ENCODE measurements at places on chromosomes 6 and 20.

- no peak for DNase-seq
Observed at GRCh38 chr6:157401734-157402338, 20.8 kb downstream of the ZDHHC14 start.

DNA sequence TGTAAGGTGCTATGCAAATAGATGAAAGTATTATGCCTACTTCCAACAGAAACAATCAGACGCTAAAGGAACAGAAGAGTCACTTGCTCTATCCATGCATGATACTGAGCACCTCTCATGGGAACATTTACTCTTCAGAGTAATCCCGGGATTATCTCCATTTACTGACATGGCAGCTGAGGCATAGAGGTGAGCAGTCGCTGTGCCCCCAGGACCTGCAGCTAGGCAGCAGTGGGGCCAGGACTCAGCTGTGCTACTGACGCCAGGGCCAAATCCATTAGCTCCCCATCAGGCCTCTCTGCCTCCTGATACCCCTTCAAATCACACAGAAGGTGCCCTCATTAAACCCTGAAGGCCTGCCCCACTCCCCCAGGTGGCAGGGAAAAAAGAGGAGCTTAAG lies 51.9 kb downstream of the TRAM2 start:
- DNase-seq = peak; percentile 38

DNA sequence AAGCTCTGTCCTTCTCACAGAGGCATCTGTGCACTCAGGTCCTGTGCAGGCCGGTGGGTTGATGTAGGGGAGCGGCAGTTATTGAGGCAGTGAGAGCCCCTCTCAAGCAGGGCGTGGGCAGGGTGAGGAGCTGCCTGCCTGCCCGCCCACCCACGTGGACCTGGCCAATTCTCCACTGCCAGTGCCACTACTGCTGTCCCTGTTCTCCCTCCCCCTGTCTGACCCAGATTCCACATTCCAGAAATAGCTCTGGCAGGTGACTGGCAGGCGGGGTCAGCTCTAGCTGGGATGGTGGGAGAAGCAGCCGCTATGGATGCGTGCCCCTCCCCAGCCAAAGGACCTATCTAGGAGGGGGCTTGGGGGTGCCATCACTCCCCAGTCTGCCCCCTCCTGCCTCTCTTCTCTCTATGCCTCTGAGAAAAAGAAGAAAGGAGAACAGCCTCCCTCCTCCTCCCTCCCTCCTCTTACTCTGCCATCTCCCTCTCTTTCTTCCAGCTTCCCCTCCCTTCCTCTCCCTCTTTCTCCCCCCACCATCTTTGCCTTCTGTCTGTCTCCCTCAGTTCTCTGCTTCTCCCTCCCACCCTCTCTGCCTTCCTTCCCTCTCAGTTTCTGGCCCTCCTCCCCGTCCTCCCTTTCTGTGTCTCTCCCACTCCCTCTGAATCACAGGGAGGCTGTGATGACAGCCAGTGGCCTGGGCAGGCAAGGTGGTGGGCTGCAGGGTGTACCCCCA lies 86.5 kb upstream of the MYL9 start:
- DNase-seq = no peak

GRCh38 chr20:49166534-49167449 lies 21.3 kb downstream of the STAU1 start:
- DNase-seq = no peak

- DNase-seq = no peak
Observed at GRCh38 chr20:440636-441035, 21.7 kb downstream of the TBC1D20 start.

GRCh38 chr6:105608711-105609374 lies 206.0 kb upstream of the PREP start:
- no peak for DNase-seq

DNA sequence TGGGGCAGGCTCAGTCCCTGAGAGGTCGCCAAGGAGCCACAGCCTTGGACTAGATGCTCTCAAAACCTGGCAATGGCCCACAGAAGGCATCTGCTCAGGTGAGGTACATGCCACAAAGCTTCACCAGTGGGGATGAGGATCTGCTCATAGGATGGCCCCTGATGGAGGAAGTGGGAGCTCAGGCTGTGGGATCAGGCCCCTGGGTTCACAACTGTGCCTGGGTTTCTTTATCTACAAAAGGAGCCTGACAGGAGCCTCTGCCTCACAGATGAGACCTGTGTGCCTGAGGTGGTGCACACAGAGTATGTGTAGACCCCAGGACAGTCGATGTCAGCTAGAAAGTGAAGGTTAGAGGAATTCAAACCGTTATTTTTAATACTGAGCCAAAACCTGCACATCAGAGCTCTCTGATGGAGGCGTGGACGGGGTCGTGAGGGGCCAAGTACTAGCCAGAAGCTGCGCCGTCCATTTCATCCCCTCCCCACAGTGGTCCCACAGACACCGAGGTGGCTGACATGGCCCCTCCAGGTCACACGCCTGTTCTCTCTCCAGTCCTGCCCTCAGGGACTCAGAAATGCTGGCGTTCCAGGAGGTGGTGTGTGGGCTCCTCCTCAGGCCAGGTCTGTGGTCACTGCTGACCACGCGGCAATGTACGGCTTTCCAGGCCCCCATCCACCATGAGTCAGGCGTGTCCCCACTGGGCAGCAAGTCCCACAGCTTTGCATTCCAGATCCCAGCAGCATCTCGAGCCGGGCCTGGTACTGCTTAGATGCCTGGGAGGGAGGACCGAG lies 33.3 kb downstream of the NTSR1 start:
- DNase-seq = no peak

DNA sequence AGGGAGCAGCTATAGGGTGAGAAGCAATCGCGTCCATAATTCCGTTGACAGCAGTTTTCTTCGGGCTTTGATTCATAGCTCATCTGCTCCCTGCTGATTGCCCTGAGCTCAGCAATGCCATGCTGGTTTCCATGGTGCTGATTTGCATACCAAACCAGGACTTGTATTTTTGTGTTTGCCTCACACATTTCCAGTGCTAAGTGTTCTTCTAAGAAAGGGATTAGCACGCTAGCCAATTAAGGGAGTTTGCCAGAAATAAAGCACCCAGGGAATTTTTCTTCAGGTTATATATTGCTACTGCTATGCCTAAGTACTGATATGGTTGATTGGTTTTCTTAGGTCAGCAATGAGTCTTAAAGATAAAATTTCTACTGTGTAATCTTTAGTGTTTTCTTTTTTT lies 177.6 kb downstream of the PLCB1 start:
- no peak for DNase-seq

DNA sequence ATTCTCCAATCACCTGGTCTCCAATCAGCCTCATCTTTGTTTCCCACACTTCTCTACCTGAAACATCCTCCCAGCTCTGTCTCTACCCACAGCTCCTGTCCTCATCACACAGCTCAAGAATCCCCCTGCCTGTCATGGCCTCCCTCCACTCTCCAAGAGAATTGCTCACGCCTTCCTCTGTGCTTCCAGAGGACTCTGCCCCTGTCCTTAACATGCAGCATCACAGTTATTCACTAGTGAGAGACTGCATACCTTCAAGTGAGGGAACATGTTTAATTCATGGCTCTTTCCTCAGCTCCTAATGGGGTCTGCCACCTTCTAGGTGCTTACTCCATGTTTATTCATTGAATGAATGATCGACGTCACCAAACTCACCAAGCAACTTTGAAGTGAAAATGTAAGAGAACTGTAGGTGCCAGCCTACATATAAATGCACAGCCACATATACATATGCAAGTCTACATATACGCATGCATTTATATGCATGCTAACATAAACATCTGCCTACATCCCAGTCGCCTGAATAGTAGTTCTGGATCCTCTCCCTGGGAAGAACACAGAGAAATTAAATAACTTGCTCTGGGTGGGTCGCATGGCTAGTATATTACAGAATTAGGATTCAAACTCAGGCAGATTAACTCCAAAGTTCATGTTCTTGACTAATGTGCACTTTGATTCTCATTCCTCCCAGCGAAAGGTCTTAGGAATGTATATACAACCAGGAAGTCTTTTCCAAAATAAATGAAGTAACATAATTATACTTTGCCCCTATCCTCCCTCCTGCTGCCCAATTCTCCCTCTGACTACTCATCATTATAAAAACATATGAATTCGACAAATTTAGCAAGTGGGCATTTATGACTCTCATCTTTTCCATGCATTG lies 295.6 kb downstream of the MAFB start:
- DNase-seq = no peak

GRCh38 chr20:57215826-57216471 lies 50.5 kb downstream of the BMP7 start:
- DNase-seq = no peak

- no peak for DNase-seq
Observed at GRCh38 chr6:24536466-24536865, 41.7 kb downstream of the ALDH5A1 start.

DNA sequence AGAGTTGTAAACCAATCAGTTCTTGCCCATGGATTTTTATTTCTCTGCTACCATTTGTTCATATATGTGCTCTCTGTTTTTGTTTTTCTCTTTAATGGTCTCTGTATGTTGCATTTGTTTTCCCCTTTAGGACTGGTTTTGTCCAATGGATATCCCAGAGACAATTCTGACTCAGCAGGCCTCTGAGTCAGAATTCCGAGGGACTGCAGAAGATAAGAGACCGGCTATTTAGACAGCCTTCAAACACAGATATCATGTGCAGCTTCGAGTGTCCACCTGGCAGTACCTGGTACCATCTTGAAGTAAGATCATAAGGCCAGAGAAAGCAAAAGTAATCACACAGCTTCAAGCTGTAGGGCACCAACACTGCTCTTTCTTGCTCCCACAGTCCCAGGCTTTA lies 125.5 kb downstream of the ELOVL4 start:
- DNase-seq = no peak

DNA sequence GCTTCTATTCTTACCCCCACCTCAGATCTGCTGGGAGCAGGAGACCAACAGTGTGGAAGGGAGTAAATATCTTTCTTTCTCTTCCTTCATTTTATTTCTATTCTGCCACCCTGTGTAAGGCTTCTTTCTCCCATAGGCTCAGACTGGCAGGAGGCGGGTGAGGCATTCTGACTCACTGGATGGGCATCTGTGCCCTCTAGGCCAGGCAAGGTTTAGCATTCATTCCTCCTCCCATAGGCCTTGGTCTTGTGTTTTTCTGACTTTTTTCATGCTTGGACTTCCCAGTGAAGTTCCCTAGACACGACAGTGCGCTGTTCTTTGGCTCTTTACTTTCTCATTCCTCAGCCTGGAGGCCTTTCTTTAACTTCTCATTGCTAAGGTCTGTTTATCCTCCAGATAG lies 235.2 kb downstream of the SYNE1 start:
- DNase-seq = no peak

- no peak for DNase-seq
Observed at GRCh38 chr6:106048336-106048735, 37.8 kb upstream of the PRDM1 start.

DNA sequence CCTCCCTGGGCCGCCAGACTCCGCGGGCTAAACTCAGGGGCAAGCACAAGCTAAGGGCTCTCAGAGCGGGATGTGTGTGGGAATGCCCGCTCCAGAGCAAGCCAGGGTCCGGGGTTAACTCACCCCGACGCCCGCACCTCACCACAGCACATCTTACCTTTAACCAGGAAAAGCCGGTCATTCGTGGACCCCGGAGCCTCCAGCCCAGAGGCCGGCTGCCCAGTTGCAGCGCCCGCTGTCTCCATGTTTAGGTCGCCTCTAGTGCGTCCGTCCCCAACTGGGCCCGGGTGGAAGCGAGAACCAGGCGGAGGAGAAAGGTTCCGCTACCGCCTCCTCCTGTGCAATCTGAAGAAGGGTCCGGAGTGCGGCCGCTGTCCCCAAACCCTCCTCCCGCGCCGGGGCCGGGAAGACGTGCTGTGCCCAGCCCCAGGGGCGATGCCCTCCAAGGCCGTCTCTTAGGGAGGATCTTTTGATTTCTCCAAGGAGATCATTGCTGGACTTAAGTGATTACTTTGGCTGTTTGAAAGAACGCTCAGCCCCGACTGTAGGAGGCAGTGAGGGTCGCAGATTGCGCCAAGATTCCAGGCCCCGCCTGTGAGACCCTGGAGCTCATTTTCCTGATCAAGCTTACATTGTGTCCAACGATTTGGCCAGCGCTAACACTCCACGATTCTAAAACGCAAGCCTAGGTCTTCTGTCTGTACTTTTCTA lies at the start of gene TMEM242:
TSS of gene TMEM242 (minus strand) at position 265 of the 711 bp plus-strand sequence. CDS start at position 245, 20 bp downstream.
- peak; percentile 58 for DNase-seq

DNA sequence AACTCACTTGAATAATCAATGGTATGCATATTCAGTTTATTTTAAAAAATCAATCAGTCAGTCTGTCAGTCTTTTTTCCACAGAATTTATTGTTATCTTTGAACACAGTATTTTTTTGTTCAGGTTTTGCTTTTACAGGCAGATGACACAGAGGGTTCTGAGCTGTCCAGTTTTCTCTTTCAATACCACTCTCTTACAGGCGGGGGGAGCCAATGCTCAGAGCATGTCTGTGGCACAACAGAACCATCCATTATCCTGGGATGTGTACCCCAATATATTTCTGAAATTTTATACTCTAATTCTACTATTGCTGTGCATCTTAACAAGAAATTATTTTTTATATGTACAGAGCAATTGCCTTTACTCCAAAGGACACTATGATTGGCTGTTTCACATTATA lies 21.2 kb downstream of the ROS1 start:
- DNase-seq = no peak

DNA sequence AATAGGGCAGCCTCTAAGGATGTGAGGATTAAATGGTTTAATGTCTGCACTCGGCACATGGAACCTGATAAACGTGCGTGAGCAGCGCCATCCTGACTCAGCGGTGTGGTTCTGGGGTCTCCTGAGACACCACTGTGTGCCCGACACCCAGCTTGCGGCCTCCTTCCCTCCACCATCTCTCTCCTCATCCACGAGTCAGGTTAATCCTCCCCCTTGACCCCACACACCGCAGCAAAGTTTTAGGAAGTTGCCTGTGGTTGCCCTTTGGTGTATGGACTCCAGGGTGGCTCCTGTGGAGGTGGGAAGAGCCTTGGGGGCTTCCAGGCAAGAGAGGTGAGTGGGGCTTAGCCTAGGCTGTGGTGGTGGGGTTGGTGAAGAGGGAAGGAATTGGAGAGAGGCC lies 68.2 kb downstream of the PHACTR3 start:
- DNase-seq = no peak

GRCh38 chr6:132648356-132648755 lies 10.6 kb downstream of the TAAR1 start:
- no peak for DNase-seq

GRCh38 chr20:19991308-19991707 lies 25.9 kb upstream of the NAA20 start:
- DNase-seq = no peak

DNA sequence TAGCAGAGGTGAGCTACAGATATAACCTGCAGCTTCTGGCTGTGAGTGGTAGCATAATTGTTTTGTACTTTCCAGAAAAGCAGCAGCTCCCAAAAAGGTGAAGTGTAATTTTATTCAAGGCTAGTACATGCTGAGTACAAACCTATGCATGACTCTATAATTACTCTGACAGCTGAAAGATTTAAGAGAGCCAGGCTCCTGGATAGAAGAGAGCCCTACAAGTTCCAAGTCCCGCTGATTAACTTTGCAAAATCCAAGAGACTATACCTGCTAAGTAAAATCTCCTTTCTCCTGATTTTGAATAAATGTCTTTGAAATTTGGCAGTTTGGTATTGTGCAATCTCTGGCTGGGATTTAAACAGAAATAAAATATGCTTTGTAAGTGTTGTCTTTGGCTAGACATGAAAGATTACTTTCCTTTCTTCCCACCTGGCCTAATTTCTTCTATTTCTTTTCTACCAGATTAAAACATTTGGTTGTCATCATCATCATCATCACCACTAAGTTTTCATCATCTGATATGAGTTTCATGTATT lies 79.5 kb downstream of the CTNNBL1 start:
- no peak for DNase-seq

GRCh38 chr6:21891080-21891479 lies 297.5 kb downstream of the SOX4 start:
- DNase-seq = no peak

- DNase-seq = no peak
Observed at GRCh38 chr6:149499066-149499465, 14.3 kb upstream of the ZC3H12D start.
